Activated T-helper 2 cell treated with anti-CD3 and anti-CD28 coated beads, Interferon-gamma antibody, Interleukin-2, Interleukin-4, amounts not matched to agents 10 μg/mL and 5 μg/mL and 100 μg/mL, durations not matched to agents 14 hours and 24 hours and 36 hours (primary cell): ENCODE measurements at places on chromosomes 6 and 20.

GRCh38 chr6:13614126-13614925 is 809 bp upstream of the NOL7 start:
- no peak for DNase-seq

GRCh38 chr6:142861711-142862110 is 83.3 kb downstream of the HIVEP2 start:
- DNase-seq, result no peak

DNA sequence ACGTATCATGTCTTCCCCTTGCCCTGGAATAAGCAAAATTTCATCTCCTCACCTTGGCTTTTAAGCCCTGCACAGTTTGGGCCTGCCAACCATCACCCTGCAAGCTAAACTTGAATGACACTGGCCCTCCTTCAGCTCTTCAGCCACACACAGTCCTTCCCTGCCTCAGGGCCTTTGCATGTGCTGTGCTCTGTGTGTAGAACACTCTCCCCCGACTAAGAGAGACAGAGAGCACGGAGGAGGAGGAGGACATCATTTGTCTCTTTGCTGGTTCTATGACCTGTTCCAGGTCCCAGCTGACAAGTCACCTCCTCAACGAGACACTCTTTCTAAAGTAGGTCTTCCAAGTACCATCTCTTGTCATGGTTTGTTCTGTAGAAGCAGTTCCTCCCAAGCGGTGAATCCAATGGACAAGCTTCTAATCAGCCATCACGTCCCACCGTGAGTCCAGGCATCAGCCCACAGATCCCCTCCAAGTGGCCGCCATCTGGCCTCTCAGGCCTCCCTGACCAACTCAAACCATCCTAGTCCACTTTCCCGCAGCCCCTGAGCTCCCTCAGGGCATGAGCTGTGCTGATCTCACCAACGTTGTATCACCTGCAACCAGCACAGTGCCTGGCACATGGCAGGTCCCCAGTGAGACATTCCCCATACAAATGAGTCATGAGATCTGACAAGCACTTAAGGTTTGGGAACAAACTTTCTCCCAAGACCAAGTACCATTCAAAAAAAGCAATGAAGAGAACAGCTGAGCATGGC is 30.5 kb downstream of the NFATC2 start:
- no peak for DNase-seq

GRCh38 chr20:35465976-35466375 is 10.6 kb downstream of the CEP250 start:
- DNase-seq, result no peak

- no peak for DNase-seq
Observed at GRCh38 chr20:62743777-62744317, 35.2 kb downstream of the NTSR1 start.

- DNase-seq, result no peak
Observed at GRCh38 chr6:120348926-120349325, 985.4 kb downstream of the TBC1D32 start.

DNA sequence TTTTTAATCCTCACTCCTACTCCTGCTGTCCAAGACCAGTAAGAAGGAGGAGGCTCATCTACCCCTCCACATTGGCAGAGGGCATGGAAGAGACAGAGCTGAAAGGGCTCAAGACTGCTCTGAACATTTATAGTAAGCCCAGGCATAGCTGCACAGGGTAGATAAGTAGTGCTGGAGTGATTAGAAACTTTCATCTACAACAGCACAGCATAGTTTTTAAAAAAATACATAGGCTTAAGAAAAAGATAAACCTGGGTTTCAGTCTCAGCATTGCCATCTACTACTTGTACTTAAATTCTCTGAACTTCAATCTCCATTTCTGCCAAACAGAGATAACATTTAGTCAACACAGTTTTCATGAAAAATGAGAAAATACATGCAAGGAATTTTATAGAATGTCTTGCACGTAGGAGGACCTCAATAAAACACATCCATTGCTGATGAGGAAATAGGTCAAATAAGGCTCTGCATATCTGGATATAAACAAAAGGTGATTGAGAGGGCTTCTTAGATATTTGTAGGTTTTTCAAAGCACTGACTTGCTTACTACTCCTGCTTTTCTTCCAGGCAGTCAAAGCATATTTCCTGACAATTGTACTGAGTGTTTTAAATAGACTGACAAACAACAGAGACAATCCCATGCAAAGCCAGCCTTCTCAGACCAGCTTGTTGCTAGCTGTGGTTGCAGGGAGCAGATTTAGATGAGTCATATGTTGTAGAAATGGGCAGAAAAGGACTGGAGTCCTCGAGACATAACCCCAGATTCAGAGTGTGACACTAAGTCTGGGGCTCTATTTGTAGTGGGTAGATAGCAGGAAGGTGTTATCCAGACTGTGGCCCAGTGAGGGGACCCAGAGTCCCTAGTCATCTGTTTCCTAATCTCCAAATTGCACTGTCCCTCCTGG is 107.4 kb upstream of the TAB2 start:
- no peak for DNase-seq

GRCh38 chr20:31666258-31667042 is 28.7 kb downstream of the COX4I2 start:
- DNase-seq, result peak; percentile 30

DNA sequence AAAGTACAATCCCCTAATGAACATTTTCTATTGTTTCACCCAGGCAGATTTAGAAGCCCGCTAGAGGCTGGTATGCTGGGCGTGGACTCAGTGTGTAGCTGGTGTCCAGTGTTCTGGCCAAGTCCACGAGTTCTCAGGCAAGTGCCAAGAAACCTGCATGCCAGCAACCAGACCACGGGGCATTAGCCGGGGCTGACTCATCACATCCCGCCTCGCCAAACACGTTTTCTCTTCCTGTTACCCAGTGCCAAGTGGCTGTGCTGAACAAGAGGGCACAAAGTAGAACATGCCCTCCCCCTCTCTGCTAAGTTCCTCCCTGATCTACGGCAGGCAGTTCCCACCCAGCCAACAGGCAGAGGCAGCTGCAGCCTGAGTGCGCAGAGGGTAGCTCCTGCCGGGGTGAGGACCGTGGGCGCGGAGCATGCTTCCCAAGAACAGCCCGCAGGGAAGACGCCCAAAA is 29.6 kb downstream of the RAMACL start:
- DNase-seq, result no peak

- no peak for DNase-seq
Observed at GRCh38 chr6:31419842-31420241, 16.4 kb downstream of the MICA start.

DNA sequence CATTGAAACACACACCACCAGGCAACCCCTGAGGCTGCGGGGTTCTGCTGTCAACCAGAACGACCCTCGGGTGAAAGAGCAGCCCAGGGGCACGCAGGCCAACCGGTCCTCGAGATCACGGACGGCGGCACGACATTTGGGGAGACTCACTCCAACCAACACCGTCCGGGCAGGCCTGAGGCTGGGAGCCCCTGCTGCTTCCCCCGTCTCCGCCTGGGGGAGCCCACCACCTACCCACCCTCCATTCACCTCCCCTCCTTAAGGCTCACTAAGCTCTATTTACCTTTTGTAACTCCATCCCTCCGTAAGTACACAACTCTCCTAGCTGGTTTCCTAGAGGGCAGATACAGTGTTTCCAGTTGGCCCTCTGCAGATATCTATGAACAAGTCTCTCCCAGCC is 971.3 kb upstream of the DEFB115 start:
- DNase-seq, result no peak

DNA sequence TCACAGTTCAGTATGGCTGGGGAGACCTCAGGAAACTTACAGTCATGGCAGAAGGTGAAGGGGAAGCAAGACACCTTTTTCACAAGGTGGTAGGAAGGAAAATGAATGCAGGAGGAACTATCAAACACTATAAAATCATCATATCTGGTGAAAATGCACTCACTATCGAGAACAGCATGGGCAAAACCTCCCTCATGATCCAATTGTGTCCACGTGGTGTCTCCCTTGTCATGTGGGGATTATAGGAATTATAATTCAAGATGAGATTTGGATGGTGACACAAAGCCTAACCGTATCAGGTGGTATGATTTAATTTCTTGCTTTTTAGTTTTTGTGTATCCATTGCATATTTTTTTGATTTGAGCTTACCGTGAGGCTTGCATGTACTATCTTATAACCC is 133.2 kb upstream of the SYNCRIP start:
- no peak for DNase-seq

DNA sequence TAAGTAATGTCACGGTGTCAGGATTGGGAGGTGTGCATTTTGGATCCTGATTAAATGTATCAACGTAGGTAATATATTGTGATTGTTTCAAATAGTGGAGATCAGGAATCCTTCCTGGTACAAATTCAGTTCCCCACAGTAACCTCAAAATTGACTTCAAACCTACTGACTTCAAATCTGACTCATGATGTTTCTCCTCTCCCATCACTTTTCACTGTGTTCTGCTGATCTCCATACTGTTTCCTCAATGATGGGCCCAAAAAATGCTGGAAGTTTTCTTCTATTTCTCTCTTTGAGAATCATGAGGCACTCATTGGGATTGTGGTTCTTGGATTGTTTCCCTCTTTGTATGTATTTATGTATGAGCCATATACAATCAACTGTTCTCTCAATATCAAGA is 35.9 kb downstream of the LAMA2 start:
- DNase-seq, result no peak

DNA sequence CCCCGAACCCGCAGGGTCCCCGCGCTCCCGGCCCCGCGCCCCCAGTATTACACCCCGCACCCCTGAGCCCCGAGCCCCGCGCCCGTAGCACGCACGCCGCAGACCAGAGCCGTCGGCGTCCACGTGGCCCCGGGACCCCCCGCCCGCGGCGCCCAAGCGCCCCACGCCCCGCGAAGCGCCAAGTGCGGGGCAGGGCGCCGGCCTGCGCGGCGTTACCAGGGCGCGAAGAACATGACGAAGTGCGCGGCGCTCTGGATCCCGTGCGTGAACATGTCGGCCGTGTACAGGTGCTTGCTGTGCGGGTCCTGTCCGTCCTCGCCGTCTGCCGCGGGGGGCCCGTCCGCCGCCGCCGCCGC is 312 bp downstream of the TXNDC5 start:
- DNase-seq, result no peak
